ENCODE measurements at places on chromosomes 7 and 10.

DNA sequence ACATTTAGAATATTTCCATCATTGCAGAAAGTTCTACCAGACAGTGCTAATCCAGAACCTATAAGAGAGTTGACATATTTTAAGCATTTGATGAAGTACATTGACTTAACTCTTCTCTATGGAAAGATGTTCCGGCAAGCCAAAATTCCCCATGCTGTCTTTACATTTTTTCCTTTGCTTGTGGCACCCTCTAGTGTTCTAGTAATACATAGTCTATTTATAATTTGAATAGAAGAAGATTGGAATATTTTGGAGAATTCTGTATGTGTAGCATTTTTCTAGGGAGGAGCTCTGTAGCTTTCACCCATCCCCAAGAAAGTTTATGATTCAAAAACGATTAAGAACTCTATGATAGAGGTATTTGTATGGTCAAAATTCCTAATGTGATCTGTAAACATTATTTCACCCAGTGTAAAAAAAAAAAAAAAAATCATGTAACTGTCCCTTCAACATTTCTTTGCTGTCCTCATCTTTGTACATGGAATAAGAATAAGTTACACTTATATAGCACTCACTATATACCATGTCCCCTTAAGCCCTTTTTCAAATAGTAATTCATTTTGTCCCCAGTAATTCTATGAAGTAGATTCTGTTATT is 33.2 kb downstream of the NRF1 start:
- DNase-seq, result no peak

DNA sequence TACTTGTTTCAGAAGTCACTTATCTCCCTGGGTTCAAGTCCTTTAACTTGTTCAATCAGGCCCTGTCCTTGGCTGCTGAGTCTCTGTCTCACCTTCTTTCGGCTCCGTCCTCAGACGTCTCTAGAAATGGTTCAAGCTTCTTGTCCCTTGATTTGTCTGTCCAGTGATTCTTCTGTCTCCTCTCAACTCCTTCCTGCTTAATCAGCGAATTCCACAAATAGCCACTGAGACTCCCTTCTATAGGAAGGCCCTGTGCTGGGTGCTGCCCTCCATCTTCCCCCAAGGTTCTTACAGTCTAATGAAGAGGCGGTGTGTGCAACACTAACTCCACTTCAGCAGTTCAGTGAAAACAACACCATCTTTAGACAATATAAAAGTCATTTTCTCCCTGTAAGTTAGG is 12.7 kb downstream of the FAM241B start:
- DNase-seq, result no peak

GRCh38 chr10:2839081-2839725 is 228.1 kb upstream of the PFKP start:
- no peak for DNase-seq

DNA sequence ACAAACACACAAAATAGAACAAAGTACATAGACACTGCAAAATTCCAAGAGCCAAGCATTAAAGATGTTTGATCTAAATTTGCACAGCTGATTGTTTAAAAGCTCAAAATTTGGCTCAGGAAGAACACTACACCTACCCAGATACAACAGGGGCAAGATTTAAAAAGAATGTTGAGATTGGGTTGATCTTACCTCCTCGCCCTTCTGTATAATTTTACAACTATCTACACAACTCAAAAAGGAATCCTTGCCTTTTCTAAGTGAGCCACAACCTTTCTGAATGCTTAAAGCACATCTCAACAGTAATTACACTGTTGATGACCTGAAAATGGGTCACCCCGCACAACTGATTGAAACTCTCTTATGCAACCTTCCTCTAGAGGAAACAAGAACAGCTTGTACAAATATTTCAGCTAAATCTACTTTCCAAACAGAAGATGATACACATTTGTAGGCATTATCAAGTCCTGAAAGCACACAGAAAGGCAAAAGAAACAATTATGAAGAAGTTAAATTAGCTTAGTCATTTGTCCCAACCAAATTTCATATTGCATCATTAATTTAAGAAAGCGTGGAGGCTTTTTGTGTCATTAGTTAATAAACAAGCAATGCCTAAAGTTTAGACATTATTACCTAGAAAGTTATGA is 75.5 kb downstream of the UBE2H start:
- DNase-seq, result no peak

- DNase-seq, result no peak
These were observed 188.6 kb upstream of the PRPS1L1 start for GRCh38 chr7:18216270-18216669.

DNA sequence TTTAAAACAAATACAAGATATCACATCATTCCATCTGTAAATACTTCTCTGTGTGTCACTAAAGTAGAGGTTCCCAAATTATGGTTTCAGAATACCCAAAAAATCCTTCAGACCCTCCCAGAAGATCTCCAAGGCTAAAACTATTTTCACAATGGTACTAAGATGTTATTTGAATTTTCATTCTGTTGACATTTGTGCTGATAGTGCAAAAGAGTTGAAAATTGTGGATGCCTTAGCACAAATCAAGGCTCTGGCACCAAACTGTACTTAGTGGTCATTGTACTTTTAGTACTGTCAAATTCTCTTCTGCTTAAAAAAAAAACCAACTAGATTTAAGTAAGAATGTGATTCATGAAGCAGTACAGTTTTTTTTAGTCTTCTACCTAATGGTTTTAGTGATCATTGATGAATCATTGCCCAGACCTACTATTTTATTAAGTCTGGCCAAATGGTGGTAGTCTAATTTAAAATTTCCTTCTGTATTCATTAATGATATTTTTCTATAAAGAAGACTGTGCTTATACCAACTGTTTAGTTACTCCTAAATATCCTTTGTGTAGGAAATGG is 50.5 kb downstream of the TPST1 start:
- DNase-seq, result no peak

GRCh38 chr7:74684921-74685320 is 27.4 kb downstream of the GTF2I start:
- no peak for DNase-seq

Data from activated CD4-positive, CD25-positive, alpha-beta regulatory T cell (primary cell).